ENCODE measurements at places on chromosomes 7 and 10.

DNA sequence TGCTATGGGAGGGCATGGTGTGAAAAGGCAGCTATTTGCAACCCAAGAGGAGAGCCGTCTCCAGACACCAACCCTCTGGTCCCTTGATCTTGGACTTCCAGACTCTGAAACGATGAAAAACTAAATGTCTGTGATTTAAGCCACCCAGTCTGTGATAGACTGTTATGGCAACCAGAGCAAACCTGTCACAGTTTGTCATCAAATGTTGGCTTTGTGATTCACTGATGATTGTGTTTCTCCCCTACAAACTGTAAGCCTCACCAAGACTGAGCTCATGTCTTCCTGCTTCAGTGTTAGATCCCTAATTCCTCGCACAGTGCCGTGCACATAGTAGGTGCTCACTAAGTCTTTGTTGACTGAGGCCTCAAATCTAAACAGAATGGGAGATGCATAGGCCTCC is 224.6 kb upstream of the PITRM1 start:
- no peak for DNase-seq

- DNase-seq, result no peak
Measured at GRCh38 chr7:135077642-135078041, 70.2 kb upstream of the TMEM140 start.

DNA sequence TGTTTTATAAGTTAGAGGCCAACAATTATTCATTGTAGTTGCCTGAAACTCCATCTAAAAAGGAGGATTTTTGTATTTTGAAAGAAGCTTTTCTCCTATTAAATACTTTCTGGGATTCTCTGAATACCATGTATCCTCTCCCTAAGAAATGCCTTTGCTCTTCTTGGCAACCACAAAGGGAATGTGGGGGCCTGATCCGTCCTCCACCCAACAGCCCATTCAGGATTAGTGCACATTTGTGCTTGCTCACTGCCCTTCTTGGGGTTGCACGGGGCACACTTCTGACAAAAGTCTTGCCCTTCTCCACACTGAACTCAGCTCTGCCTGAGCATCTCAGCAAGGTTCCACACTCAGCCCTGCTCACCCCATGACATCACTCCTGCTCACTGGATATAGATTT is 194.2 kb downstream of the SLC25A13 start:
- DNase-seq, result no peak

DNA sequence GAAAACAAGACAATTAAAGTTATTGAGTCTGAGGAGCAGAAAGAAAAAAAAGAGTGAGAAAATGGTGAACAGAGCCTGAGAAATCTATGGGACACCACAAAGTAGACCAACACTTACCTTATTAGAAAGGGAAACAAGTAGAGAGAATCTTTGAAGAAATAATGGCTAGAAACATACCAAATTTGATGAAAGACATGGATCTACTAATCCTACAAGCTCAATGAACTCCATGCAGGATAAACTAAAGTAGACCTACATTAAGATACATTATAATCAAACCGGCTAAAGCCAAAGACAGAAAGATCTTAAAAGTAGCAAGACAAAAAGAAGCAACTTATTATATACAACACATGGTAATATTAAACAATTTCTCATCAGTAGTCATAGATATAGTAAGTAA is 782.3 kb upstream of the GHITM start:
- no peak for DNase-seq

DNA sequence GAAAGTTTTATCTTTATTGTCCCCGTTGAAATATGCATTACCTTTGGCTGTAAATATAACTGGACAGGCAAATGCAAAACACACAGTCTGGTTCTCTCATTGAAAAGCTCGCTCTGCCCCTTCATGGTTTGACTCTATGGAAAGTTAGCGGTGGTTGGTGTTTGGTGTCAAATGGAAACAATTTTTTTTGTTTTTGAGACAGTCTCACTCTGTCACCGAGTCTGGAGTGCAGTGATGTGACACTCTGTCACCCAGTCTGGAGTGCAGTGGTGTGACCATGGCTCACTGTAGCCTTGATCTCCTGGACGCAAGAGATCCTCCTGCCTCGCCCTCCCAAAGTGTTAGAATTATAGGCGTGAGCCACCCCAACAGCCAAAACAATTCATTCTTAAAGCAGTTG is 149.7 kb downstream of the LRRC4 start:
- no peak for DNase-seq

- DNase-seq, result no peak
Measured at GRCh38 chr7:98668255-98668654, 51.2 kb downstream of the NPTX2 start.

DNA sequence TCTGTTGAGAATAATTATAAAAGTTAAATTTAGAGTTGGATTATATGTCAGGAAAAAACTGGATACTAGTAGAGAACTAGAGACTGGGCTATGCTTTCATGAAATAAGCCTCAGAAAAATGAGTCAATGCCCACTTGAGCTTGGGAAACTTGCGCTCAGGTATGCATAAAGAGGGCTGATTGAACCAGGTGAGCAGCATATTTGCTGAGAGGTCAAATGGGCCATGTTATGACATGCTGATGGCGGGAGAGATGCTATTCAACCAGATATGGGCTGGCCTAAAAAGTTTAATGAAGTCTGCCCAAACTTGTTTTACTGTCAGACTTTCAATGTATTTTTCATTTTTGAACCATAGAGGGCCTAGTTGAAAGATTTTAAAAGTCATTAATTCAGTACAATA is 837.6 kb upstream of the GHITM start:
- no peak for DNase-seq

- DNase-seq, result no peak
Measured at GRCh38 chr7:117219485-117219884, 103.4 kb downstream of the WNT2 start.

DNA sequence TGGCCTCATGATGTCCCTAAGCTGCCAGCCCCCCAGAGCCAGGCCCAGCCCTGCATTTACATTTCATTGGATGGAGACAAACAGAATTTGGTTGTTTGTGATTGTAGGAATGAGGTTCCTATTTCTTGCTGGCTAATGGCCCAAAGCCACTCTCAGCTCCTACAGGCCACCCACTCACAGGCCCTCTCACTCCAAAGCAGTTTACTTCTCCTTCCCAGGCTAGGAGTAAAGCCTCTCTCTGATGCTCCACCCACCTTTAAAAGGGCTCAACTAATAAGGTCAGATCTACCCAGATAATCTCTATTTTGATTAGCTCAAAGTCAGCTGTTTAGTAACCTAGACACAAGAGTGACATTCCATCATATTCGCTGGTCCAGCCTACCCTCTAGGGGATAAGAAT is 11.2 kb upstream of the CUZD1 start:
- no peak for DNase-seq

- no peak for DNase-seq
Measured at GRCh38 chr7:3274131-3274530, 26.9 kb upstream of the SDK1 start.

DNA sequence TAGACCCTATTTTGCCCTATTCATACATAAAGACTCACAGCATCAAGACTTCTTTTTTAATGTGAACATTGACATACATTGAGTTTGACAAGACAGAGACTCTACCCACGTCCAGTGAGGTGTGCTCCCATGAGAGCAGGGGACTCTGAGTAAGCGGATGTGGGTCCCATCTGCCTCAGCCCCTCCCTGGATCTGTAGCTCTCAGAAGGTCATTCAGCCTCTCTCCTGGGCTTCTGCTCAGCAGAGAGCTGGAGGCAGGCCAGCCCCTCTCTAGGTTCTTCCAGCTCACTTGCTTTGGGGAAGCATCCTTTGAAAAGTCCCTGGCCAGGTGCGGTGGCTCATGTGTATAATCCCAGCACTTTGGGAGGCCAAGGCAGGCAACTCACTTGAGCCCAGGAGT is 146.9 kb upstream of the ZMIZ1 start:
- DNase-seq, result no peak

DNA sequence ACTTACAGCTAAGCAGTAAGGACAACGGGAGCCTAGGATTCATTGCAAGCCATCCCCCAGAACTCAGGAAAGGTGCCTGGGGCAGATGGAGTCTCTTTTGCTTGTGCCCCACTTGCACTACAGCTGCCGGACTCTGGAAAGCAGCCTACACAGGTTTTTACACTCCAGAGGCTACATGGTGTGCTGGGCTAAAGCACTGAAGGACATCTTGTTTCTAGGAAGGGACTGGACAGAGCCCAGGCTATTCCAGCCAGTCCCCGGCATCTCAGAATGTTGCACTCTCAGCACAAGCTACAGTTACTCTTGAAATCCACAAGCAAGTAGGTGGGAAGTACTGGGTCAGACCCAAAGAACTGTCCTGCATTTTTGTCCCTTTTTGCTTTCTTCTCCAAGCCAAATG is 333.1 kb downstream of the TNS3 start:
- DNase-seq, result no peak

- DNase-seq, result peak; percentile 27
Measured at GRCh38 chr10:73810735-73811465, 498 bp downstream of the NDST2 start.

- no peak for DNase-seq
Measured at GRCh38 chr10:125102821-125103220, 57.5 kb downstream of the CTBP2 start.

GRCh38 chr10:129784891-129785290 is 179.2 kb downstream of the EBF3 start:
- DNase-seq, result no peak

DNA sequence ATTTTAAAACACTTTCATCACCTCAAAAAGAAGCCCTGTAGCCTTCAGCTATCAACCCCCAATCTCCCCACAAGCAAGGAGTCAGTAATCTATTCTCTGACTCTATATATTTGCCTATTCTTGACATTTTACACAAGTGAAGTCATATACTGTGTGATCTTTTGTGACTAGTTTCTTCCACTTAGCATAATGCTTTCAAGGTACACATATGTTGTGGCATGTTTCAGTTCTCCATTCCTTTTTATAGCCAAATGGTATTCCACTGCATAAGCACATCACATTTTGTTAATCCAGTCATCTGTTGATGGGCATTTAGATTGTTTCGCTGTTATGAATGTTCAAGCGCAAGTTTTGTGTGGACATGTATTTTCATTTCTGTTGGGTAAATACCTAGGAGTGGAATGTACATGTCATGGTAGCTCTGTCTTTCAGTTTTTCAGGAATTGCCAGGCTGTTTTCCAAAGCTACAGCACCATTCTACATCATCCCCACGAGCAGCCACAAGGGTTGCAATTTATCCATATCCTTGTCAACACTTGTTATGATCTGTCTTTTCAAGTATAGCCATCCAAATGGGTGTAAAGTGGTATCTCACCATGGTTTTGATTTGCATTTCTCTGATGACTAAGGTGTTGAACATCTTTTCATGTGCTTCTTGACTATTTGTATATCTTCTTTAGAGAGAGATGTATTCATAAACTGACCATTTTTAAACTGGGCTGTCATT is 405.6 kb downstream of the KCNMA1 start:
- DNase-seq, result no peak

- DNase-seq, result no peak
Measured at GRCh38 chr10:131117416-131118212, 193.9 kb downstream of the TCERG1L start.

DNA sequence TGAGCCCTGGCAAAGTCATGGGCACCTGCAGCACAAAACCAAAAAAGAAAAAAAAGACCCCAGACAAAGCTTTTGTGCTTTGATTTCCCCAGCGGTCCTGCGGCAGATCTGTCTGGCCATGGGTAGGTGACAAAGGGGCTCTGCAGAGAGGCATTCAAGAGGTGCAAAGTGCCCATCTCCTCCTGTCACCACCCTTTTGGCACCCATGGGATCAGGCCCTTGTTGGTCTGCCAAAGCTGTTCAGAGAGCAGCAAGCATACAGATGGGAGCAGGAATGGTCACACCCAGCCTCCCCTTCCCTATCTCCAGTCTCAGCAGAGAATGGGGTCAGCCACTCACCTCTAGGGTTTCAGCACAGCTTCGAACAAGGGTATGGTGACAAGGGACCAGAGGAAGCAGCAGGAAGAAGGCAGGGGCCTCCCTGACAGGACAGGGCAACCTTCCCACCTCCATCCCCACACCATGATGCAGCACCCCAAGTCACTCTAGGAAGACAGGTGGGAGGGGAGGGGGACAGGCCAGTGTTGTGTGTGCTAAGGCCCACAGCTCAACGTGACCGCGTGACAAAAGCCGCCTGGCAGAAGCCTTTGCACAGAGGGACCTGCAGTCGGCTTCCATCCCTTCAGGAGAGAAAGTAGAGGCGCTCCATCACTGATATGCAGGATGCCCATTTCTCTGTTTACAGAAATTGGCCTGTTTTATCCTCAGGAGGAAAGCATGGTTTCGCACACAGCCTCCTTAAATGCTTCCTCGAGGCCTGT is 6.3 kb downstream of the CAMK2G start:
- DNase-seq, result no peak

GRCh38 chr7:37251222-37251621 is 197.4 kb downstream of the ELMO1 start:
- no peak for DNase-seq

Data from stimulated activated CD4-positive, alpha-beta T cell treated with anti-CD3 and anti-CD28 coated beads, TNF-alpha, amount 100 ng/mL, for 24 hours (primary cell).